ENCODE measurements at places on chromosomes 13 and 19.

DNA sequence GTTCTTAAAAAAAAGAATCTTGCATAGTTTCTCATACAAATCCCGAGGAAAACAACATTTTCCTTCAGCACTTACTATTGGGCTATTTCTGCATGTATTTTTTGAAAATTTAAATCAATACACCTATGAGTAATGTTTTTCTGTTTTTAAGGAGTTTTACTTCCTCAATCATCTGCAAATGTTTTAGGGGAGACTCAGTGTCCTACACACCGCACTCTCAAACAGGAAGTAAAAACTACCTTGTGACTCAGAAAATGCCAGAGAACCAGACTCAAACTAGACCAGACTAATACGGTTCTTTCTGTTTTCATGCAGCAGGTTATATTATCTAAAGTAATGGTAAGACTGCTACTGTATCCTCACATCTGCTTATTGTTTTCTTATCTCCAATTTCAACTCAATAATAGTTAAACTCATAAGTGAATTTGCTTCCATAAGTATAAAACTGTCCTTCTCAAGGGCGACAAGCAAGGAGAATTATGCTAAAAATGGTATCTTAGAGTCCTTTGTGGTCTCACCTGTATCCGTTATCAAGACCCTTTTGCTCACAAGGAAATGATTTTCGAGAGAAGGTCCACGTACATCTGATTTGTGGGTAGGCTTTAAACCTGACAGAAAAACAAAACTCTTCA lies 52.5 kb downstream of the FLT3 start:
- no peak for DNase-seq

GRCh38 chr13:25847145-25847544 lies 204.7 kb downstream of the SHISA2 start:
- no peak for DNase-seq

DNA sequence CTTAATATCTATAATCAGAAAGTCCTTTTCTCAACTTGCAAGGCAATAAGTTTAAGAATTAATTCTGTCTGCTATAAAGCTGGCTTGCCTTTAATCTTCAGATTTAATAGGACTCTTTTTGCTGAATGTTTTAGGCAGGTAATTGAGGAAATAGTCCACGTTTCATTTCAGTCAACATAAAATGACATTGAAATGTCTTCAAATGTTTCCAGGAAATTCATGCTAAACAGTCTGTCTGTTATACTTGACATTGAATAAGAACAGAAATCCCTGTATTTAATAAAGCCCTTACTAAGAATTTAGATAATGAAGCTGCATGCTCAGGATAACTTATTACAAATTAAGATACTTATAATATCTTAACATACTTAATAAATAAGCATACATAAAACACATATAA lies 84.2 kb downstream of the PCDH9 start:
- no peak for DNase-seq

DNA sequence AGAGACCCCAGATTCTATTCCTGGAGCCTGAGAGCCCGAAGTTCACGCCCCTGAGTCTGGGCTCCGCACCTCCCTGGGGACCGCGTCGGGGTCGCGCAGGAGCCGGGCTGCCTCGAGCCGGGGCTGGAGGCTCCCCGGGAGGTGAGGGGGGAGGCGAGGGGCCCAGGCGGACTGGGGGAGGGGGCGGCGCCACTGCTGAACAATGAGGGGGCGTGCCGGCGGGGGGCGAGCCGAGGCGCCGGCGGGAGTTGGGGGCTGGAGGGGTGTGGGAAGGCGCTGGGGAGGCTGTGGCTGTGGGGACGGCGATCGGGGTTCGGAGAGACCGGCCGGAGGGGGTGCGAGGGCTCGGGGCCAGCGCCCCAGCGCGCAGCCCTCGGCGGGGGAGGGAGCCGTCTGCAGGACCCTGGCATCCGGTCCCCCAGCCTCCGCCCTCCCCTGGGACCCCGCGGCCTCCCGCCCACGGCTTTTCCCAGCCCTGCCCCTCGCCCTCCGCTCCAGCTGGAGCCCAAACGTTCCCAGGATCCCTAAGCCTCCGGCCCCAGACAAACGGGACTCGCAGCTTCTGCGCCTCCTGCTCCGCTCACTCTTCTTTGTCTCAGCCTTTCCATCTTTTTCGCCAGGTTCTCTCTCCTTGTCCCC lies 922 bp downstream of the PLEKHG2 start:
- peak; percentile 45 for DNase-seq

- no peak for DNase-seq
Measured at GRCh38 chr13:114204894-114205293, 25.8 kb downstream of the CFAP97D2 start.

DNA sequence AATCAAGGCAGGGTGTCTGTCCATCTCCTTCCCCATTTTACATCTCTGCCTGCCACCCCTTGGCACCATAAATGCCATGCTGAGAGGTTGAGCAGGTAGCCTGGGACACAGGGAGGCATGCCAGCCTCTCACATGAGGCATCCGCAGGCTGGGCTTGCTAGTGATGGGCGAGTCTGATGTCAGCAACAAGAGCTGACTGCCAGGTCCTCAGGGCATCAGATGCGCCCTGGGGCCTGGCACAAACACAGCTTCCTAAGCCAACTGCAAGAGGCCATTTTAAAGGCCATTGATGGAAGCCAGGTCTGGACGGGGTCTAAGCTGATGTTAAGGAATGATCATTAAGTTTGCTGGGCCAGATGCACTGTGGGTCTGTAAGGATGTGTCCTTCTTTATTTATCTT lies 34.6 kb downstream of the MYH14 start:
- DNase-seq = no peak

DNA sequence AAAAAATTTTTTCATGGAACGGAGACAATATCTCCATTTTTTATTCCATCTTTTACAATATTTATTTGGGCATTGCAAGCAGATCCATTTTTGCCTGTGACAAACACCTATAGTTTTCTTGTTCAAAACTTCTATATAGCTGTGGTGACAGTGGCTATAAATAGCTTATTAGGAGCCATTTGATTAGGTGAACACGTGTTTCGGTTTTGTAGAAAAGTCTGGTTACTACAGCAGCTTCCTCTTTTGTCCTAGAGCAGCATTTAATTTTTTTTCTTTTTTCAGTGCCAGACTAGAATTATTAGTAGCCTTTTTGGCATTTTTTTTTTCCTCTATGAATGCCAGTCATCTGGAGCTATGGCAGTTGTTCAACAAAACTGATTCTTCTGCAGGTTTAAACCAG lies 123.5 kb downstream of the RXFP2 start:
- no peak for DNase-seq

DNA sequence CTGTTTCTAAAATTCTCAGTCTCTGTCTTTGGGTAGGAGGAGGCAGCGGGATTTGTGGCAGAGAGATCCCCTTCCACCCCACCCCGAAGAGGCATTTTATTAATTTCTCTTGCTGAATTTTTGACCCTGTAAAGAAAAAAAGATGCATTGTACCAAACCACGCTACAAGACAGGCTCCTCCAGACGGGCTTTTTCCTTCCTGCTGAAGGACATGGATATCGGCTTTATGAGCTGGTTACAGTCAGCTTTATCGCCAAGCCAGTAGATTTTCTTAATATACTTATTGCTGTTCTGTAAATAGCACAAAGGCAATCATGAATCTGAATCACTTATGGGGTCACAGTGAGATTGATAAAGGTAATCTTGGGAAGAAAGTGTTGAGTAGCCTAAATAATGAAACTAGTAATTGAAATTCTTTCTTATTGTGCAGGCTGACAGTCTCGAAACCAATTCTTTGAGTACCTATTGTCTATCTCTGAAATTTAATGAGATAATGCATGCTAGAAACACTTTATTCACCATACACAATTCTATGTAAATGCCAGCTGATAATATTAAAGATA lies 24.5 kb downstream of the MBNL2 start:
- DNase-seq = no peak

DNA sequence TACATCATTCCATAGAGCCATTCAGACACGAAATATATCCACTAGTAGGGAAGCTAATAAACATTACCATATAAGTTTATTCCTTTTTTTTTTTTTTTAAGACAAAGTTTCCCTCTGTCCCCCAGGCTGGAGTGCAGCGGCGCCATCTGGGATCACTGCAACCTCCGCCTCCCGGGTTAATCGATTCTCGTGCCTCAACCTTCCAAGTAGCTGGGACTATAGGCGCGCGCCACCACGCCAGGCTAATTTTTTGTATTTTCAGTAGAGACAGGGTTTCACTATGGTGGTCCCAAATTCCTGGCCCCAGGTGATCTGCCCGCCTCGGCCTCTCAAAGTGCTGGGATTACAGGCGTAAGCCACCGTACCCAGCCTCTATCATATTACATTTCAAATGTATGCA lies 612 bp upstream of the ZNF154 start:
- no peak for DNase-seq

- peak; percentile 11 for DNase-seq
Measured at GRCh38 chr19:8180018-8180417, 29.2 kb upstream of the CERS4 start.

DNA sequence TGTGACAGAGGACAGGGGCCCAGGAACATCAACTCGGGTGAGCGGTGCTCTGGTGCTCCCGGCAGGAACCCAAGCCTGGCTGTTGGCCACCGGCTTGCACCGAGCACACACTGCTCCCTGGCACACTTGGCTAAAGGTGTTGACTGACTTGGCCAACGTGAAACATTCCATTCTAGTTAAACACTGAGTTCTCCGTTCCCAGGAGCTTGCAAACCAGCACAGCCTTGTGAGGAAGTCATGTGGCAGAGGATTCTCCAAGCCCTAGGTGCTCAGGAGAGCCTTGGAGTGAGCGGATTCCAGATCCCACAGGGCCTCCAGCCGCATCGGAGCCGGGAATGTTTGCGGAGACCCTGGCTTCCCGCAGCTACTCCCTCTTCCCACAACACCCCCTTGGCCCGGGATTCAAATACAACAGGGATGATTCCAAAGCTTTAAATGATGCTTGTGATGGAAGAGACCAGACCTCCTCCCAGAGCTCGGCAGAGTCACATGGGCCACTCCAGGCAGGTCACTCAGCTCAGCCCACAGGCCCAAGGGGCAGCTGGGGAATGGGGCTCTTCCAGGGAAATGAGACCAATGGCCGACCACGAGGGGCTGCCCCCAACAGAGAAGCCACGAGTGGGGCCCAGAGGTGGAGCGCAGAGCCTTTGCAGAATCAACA lies 2.9 kb downstream of the C13orf46 start:
- DNase-seq = no peak
